Gastrocnemius medialis (tissue), 4 donors: ENCODE measurements at places on chromosomes 13 and 19. TPM values are rescaled to one million over a fixed set of nuclear protein-coding genes. Genes with fewer than 3 reads are reported as not detected.

Gene ANGPTL8
- total RNA-seq, result not detected

Gene MED4
- total RNA-seq, result 31.2 TPM

GRCh38 chr19:10219678-10220077, 11.5 kb downstream of the S1PR2 start:
- DNase-seq, result no peak

DNA sequence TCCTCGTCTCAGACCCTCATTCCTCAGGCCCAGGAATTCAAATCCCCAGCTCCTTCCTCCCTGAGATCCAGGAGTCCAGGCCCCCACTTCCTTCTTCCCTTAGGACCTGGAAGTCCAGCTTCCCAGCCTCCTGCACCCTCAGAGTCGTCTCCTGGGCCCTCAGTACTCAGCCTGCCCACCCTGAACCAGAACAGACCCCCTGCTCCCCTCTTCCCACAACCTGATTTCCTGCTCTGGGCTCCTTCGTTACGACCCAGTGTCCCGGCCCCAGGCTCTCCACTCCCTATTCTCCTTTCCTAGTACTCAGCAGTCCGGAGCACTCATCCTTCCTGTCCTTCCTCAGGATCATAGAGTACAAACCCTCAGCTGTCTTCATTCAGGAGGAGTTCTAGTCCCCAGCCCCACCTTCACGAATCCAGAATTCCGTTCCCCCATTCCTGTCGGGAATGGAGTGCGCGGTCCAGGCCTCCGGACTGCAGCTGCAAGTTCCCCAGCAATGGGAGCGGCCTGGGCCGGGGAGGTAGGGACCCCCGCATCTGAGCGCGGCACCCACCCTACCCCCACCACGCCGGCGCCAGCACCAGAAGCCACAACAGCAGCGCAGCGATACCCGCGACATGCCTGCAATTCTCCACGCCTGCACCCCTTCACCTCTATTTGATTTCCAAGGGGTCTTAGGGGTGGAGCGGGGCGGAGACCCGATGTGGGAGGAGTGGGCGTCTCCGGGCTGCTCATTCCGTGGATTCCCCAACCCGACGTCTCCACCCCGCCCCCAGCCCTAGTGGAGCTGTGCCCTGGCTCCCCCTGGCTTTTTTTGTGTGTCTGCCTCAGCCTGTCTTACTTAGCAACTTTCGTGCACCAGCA, 12.7 kb downstream of the EGLN2 start:
- no peak for DNase-seq

DNA sequence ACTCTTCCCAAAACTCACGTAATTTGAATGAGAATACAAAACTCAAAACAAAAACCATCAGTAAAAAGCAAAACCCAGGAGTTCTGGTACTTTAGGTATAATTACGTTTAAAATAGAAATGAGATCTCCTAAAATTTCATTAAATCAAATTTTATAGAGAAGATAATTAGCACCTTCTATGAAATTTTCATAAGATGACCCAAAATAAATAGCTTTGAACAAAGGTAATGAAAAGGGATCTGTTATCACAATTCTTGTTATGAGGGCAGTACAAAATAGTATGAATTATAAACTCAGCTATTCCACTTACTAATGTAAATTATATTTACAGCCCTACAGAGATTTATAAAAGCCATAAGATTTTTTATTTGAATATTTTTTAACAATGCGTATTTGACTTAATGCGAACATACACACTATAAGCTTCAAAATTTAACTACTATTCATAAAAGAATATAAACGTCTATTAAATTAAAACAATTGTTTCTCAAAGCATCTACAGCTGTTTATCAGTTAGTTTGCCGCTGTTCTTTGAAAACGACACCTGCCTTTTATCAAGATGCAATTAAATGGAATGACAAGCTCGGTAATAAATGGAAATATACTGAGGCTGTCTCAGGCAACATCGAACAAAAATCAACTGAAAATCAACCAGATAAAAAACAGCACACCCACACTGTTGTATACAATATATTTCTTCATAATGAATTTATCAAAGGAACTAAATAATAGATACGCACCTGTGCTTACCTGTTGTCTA, 63.8 kb downstream of the KCNRG start:
- DNase-seq, result no peak

DNA sequence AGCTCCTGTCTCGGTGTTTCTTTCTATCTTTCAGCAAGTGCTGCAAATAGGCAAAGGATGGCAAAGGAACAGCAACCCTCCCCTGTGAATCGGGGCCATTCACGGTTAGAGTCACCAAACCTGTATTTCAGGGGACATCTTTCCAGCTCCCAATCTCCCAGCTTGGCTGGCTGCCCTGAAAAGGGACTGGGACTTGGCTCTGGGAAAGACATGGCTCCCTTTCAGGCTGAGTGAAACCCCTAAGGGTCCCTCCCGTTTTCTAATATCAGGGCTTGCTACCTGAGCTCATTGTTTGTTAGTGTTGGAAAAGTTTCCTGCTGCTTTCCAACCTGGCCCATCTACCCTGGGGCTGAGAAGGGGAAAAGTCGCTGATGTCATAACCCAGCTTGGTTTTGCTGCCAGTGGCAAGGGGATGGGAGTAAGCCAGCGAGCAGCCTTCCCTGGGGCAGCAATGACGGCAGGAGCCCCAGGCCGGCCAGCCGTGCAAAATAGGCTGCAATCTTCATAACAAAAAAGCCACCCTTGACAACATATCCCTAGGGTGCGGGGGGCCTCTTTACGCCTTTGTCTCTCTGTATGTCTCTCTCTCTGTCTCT, 29.9 kb downstream of the SERP2 start:
- DNase-seq, result no peak
